ENCODE measurements at places on chromosomes 6 and 20.

GRCh38 chr6:81999826-82000225, 247.3 kb upstream of the TENT5A start:
- H3K36me3 ChIP-seq: no peaks in the 10 kb centered on the region
- H3K4me3 ChIP-seq: no peak overlapping the region
- no peaks in the 10 kb centered on the region for H3K27me3 ChIP-seq
- no peak for DNase-seq
- no peaks in the 10 kb centered on the region for H3K4me1 ChIP-seq
- no peak overlapping the region for H3K27ac ChIP-seq

GRCh38 chr6:99838607-99839006, 155.4 kb downstream of the MCHR2 start:
- H3K27me3 ChIP-seq: no peaks in the 10 kb centered on the region
- H3K4me1 ChIP-seq: no peaks in the 10 kb centered on the region
- no peak for DNase-seq
- no peaks in the 10 kb centered on the region for H3K36me3 ChIP-seq

GRCh38 chr20:44666066-44666465, 14.6 kb upstream of the ADA start:
- H3K4me1 ChIP-seq: no peaks in the 10 kb centered on the region
- H3K36me3 ChIP-seq: no peaks in the 10 kb centered on the region
- H3K27me3 ChIP-seq: no peaks in the 10 kb centered on the region

DNA sequence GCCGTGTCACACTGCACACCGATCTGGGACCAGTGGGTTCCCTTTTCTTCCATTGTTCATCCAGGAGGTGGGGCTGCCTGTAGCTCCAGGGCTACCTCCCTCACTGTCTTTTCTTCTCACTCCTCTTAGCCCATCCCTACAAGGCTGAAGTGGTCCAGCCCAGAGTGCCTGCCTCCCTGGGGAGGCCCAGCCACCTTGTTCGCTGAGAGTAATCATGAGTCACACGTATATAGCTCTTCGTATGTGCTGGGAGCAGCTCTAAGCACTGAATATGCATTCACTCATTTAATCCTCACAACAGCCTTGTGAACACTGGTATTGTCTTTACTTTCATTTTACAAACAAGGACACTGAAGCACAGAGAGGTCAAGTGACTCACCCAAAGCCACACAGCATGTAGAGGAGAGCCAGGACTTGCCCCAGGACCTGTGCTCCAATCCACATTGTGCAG, 14.7 kb upstream of the CCDC167 start:
- H3K27ac ChIP-seq: no peak overlapping the region
- peaks cover 21% of the 10 kb centered on the region for H3K4me1 ChIP-seq
- H3K4me3 ChIP-seq: no peak overlapping the region
- DNase-seq: no peak
- H3K27me3 ChIP-seq: peaks cover 24% of the 10 kb centered on the region

DNA sequence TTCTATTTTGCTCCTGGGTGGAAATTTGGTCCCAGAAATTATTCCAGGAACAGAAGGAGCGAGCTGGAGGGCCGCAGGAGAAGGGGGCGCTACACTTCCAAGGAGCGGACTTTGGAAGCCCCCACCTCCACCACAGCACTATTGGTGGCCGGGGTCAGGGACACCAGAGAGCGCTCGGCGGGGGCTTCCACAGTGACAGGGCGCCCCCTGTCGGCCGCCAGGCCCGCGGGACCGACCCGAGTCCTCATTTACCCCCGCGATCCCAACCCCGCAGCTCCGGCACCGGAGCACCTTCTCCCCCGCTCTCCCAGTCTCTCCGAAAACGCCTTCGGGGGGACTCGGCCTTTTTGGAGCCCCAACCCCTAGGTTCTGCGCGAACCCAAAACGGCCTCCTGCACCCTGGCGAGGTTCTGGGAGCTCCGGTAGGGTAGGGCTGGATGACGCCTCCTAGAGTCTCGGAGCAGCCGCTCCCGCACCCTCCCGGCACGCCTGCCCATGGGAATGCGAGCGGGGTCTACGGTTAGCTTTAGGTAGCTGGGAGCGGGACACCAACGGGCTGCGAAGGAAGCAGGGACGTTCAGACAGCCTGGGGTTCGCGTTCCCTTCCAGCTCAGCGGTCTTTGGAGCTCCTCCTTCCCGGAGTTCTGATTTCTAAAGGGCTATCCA, 2.4 kb upstream of the FOXA2 start:
- peak overlapping the region; percentile 47 for H3K4me3 ChIP-seq
- no peaks in the 10 kb centered on the region for H3K36me3 ChIP-seq
- DNase-seq: peak; percentile 79

DNA sequence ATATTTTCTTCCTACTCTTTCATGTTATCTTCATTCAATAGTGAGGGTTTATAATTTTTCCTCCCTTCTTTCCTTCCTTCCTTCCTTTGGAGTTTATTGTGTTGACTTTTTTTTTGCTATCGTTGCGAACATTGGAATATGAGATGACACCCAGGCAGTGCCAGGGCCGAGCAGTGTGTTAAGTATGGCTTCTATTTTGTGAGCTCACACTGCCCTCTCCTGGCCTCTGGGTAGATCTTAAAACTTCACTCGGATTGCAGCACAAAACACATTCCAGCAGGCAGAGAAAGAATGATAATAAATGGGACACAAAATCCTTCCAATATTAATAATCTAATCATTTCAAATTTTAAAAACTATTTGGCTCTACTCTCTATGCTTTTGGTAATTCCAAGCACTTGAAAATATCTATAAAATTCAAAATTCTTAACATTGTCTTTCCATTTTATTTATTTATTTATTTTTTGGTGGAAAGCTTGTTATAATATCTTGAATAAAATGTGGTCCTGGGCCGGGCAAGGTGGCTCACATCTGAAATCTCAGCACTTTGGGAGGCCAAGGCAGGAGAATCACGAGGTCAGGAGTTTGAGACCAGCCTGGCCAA, 147.4 kb upstream of the OLIG3 start:
- peak; percentile 77 for DNase-seq
- H3K4me3 ChIP-seq: no peak overlapping the region
- H3K4me1 ChIP-seq: no peaks in the 10 kb centered on the region
- no peak overlapping the region for H3K27ac ChIP-seq

DNA sequence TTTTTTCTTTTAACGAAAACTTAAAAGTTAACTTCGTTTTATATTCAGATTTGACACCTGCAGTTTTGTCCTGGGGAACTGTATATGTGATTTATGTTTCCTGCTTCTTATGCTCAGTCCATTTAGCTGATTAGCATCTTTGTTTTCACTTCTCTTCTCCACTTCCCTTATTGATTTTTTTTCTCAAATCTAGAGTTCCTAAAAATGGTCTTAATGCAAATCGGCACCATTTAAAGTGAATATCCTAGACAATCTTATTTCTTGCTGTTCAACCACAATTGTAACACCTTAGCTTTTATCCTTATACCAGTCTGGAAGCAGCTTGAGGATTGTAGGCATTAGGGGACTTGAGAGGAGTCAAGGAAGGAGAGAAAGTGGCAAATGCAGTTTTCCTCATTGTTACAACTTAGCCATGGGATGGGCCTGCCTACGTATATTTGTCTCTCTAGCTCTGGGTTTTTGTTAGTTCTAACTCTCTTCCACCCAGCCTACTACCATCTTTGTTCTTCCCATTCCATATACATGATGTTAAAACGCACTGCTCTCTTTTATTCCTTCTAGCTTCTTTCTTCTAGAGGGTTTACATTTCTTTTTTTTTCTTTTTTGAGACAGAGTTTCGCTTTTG, 8.5 kb downstream of the QRSL1 start:
- no peak overlapping the region for H3K27ac ChIP-seq
- no peak for DNase-seq
- no peaks in the 10 kb centered on the region for H3K4me1 ChIP-seq
- H3K27me3 ChIP-seq: no peaks in the 10 kb centered on the region
- no peak overlapping the region for H3K4me3 ChIP-seq
- H3K36me3 ChIP-seq: peaks cover 28% of the 10 kb centered on the region

DNA sequence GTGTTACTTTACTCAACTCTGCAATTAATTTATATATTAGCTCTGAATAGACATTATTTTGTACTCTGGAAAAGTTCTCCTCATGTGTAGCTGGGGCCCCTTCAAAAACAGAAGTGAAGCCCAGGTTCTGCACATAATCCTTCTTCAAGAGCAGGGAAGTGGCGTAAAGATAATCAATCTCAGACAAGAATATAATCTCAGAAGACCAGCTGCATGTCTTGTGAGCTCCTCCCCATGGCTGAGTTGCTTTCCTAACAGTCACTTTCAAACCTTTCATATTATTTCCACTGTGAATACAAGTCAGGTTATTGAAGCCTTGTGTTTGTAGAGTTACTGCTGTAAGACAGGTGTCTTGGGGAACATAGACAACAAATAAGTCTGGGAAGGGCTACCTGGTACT, 691.9 kb downstream of the RFPL4B start:
- H3K36me3 ChIP-seq: no peaks in the 10 kb centered on the region
- no peak for DNase-seq
- H3K27ac ChIP-seq: no peak overlapping the region
- no peak overlapping the region for H3K4me3 ChIP-seq

GRCh38 chr20:23130622-23131140, 44.6 kb upstream of the CD93 start:
- H3K27me3 ChIP-seq: no peaks in the 10 kb centered on the region
- H3K27ac ChIP-seq: no peak overlapping the region
- no peak overlapping the region for H3K4me3 ChIP-seq
- H3K4me1 ChIP-seq: peaks cover 24% of the 10 kb centered on the region
- no peak for DNase-seq

DNA sequence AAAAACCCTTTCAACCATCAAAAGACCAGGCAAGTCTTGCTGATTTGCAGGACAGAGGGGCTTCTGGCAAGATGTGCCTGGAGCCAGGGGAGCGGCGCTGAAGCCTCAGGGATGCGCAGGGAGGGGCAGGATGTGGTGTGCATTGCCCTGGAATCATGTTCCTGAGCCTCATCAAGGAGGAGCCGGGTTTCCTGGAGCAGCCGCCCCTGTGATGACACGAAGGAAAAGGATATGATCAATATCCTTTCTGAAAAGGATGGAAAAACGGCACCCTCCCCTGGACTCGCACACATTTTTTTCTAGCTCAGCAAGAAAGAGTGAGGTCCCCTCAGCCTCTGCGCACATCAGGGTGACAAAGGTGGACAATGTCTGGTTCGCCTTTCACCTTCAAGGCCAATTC, 173.1 kb upstream of the SSTR4 start:
- no peaks in the 10 kb centered on the region for H3K27me3 ChIP-seq
- DNase-seq: peak; percentile 20
- H3K4me1 ChIP-seq: no peaks in the 10 kb centered on the region
- H3K27ac ChIP-seq: no peak overlapping the region
- H3K4me3 ChIP-seq: no peak overlapping the region

DNA sequence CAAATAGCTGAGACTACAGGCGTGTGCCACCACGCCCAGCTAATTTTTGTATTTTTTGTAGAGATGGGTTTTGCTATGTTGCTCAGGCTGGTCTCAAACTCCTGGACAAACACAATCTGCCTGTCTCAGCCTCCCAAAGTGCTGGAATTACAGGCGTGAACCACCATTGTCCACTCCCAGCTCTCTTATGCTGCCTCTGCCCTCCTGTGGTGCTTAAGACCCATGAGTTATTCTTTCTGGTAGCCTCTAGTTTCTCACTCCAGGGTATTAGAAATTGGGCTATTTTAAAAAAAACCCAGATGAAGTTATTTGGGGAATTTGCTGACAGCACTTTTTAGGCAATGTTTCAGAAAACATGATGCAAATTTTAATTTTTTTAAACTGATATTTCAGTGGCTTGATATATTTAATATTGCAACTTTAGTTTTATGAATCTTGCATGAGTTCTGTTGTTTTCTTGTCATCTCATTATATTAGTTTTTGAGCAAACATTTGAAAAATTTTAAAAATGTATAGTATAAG, 114.0 kb upstream of the FOXO3 start:
- H3K36me3 ChIP-seq: no peaks in the 10 kb centered on the region
- H3K4me3 ChIP-seq: no peak overlapping the region
- no peaks in the 10 kb centered on the region for H3K4me1 ChIP-seq
- DNase-seq: peak; percentile 9
- H3K27ac ChIP-seq: no peak overlapping the region

GRCh38 chr20:5211803-5212714, 85.3 kb downstream of the CDS2 start:
- no peak for DNase-seq
- no peak overlapping the region for H3K27ac ChIP-seq
- H3K27me3 ChIP-seq: no peaks in the 10 kb centered on the region
- no peak overlapping the region for H3K4me3 ChIP-seq

- DNase-seq: no peak
- no peaks in the 10 kb centered on the region for H3K36me3 ChIP-seq
- H3K27me3 ChIP-seq: no peaks in the 10 kb centered on the region
- no peak overlapping the region for H3K27ac ChIP-seq
- no peaks in the 10 kb centered on the region for H3K4me1 ChIP-seq
Measured at GRCh38 chr20:36974660-36975059, 23.2 kb upstream of the SAMHD1 start.

DNA sequence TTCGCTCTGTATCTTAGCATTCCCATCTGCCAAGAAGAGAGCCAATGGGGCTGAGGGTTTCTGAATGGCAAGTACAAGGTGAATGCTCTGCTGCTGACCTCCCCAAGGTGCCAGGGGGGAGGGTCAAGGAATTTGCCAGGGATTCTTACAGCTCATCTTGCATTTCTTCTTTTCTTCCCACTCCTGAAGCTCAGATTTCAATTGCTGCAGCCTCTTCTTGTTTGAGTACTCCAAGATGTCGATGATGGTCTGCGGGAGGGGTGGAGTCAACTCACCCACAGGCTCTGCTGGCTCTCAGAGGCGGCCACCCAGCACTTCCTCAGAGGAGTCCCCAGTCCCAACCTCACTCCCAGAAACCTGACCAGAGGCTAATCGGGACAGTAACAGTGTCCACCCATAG, 12.4 kb downstream of the C20orf96 start:
- no peaks in the 10 kb centered on the region for H3K27me3 ChIP-seq
- no peak for DNase-seq
- peaks cover 75% of the 10 kb centered on the region for H3K36me3 ChIP-seq
- H3K4me3 ChIP-seq: no peak overlapping the region

DNA sequence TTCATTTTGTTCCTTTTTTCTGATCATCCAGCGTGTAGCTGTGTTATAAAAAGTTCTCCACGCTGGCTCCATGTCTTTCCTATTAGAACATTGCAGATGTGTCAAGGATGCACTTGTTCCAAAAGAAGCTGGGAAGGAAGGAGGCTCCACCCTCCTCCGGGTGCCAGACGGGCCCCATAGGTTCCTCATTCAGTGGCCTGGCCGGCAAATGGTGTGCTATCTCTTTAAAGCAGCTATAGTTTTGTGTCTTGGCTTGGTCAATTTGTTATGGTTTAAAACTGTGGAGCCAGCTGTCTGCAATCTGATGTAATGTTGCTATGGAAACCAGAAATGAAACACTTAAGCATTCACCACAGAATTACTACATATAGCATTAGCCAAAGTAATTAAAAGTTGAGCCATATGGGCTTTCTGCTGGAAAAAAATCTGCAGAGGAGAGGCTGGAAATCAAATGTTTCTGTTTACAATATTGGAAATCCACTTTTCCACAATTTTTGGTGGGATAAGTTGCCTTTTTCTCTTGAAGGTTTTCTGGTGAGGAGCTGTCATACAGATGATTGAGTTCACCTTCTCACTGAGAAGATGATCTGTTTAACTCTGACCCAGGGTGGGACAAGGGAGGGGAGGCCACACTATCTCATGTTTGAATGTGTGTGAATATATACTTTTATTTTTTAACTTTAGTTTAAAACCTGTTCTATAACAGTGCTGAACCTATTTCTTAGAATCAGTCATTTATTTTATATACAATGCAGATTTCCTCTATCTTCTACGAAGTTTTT, 167.4 kb downstream of the SASH1 start:
- peak overlapping the region; percentile 84 for H3K27ac ChIP-seq
- no peak for DNase-seq
- peak overlapping the region; percentile 43 for H3K4me3 ChIP-seq
- H3K4me1 ChIP-seq: peaks cover 30% of the 10 kb centered on the region
- no peaks in the 10 kb centered on the region for H3K27me3 ChIP-seq
- H3K36me3 ChIP-seq: no peaks in the 10 kb centered on the region

Data from stomach (tissue), 19 donors.